ENCODE measurements at places on chromosomes 16 and 17. TPM values are rescaled to one million over a fixed set of nuclear protein-coding genes. Genes with fewer than 3 reads are reported as not detected.

- no peak for DNase-seq
Measured at GRCh38 chr16:63774302-63774701, 1347.6 kb downstream of the CDH11 start.

DNA sequence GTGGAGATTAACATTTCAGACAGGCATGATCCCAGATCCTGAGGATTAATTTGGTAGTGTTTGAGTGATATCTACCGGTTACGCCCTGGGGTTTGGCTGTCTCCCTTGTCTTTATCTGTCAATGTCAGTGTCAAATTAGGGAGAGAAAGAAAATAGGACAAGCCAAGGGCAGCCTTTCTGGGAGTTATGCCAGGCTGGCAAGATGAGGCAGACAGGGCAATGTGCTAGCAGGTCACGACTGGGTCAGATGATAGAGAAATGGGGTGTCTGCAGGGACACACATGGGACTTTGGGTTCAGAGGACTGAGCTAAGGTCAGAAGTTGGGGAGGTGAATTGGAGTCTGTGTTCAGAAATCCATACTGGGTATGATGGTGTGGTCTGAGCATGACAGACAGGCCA, 27.4 kb upstream of the LYRM9 start:
- no peak for DNase-seq

Gene DDX52
- 48.4 TPM for total RNA-seq

Gene CAPN15
- 70.1 TPM for total RNA-seq

GRCh38 chr16:65308506-65308905, 186.6 kb upstream of the CDH11 start:
- DNase-seq, result no peak

All from endothelial cell of umbilical vein (primary cell).